Inflammatory macrophage treated with lipopolysaccharide for 1 hour (primary cell): ENCODE measurements at places on chromosomes 1 and 21.

GRCh38 chr1:7561331-7561921, 209.7 kb upstream of the VAMP3 start:
- no peak for DNase-seq

DNA sequence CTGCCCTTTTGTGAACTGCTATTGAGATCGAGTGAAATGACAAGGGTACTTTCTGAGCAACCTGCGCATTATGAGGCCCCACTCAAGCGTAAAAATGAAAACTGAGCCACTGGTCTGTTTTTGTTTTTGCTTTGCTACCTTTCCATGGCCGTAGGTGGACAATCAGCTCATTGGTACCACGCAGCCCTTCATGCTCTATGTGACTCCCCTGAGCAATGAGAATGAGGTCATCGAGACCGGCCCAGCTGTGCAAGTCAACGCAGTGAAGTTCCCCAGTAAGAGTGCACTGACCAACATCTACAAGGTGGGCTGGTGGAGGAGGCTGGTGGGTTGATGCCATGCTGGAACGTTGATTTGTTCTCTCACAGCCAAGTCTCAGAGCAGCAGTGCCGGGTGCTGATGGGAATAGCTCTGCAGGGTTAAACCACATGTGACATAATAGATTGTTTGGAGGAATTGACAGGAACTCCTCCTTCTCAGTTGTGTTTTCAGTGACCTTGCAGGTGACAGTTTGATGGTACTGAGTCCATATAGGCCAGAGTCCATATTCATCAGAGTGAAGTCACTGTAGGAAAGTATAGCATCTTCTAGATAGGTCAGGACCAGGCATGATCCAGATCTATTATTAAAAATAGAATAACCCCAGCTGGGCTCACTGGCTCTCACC, 170.3 kb downstream of the VPS13D start:
- DNase-seq = no peak

DNA sequence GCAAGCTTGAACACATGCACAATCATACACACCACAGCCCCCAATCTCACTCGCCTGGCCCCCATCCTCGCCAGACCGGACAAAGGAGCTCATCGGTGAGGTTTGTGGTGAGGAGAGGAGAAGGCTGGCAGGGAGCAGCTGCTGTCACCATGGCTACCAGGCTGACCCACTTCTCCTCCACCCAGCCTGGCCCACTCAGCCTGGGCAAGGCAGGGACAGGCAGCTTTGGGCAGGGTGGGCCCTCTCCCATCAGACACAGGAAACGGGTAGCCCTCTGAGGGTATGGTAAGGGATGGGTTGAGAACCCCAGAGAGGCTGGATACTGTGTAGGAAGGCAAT, 15.9 kb downstream of the RIMS3 start:
- DNase-seq = no peak

DNA sequence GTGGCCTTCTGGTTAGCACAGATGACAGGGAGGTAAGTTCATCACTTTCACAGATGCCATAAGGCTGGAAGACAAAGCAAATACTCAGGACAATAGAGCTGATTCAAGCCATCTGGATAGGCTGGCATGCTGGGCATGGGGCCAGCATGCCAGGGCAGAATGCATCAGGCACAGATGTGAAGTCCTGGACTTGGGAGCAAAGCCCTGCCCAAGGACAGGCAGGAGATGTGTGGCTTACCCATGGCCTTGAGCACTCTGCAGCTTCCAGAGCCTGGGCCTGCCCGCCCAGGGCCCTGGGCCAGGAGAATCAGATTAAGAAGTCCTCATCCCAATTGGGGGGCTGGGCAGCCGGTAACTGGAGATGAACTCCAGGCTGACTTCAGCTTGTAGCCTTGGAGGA, 135.7 kb upstream of the ZC3H12A start:
- no peak for DNase-seq

DNA sequence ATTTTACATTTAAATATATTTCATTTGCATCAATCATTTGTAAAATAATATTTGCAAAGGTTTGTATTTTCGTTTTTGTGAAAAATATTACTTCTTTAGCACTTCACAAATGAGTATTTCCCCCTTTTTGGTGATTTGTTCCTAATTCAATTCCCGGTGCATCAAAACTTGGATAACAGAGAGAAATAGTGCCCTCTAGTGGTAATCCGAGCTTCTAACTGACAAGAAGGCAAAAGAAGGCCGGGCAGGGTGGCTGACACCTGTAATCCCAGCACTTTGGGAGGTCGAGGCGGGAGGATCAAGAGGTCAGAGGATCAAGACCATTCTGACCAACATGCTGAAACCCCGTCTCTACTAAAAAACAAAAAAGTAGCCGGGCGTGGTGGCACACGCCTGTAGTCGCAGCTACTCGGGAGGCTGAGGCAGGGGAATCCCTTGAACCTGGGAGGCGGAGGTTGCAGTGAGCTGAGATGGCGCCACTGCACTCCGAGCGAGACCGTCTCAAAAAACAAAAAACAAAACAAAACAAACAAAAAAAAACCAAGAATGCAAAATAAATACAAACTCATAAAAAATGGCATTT, 137.7 kb downstream of the COL11A1 start:
- peak; percentile 30 for DNase-seq

DNA sequence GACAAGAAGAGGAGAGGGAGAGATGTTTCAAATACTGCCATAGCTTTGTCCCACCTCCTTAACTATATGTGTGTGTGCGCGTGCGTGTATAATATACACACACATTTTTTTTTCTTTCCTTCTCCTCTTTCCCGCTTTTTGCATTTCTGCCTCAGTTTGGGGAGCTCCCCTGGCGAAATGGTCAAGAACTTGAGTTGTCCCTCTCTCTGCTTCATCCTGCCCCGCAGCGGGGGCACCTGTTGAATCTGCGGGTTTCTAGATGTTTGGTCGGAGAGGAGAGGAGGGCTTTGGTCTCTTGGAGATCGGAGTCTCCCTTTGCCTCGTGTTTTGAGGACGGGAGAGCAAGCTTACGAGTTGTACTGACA, 504 bp downstream of the SCCPDH start:
- no peak for DNase-seq

GRCh38 chr1:72023063-72023930, 259.0 kb downstream of the NEGR1 start:
- DNase-seq = no peak

DNA sequence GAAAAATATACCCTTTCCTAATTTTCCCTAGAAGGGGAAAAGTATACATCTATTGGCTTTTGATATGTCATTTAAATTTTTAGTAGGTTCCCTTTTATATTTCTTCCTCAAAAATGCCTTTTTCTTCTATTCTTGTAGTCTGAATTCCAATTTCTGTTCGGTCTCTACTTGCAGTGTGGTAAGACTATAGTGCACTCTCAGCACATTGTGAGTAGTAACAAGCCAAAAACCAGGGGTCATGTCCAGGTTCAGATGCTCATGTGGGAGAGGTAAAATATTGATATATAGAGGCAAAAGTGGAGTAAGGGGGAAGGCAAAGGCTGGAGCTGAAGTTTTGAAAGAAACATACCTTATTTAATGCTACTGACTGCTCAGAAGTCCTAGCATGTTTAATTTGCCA, 4.0 kb upstream of the FCGR2A start:
- DNase-seq = no peak

GRCh38 chr1:214912127-214912526, 170.4 kb upstream of the KCNK2 start:
- DNase-seq = no peak

- DNase-seq = no peak
Measured at GRCh38 chr1:64535938-64536835, 66.3 kb downstream of the CACHD1 start.

- peak; percentile 47 for DNase-seq
Measured at GRCh38 chr1:86913399-86913895, 479 bp downstream of the SELENOF start.

GRCh38 chr1:172801771-172802322, 142.9 kb downstream of the FASLG start:
- peak; percentile 81 for DNase-seq

- DNase-seq = peak; percentile 3
Measured at GRCh38 chr1:68600049-68600661, 103.3 kb upstream of the DEPDC1 start.

GRCh38 chr1:231335663-231336602, 1.7 kb downstream of the EXOC8 start:
- no peak for DNase-seq

DNA sequence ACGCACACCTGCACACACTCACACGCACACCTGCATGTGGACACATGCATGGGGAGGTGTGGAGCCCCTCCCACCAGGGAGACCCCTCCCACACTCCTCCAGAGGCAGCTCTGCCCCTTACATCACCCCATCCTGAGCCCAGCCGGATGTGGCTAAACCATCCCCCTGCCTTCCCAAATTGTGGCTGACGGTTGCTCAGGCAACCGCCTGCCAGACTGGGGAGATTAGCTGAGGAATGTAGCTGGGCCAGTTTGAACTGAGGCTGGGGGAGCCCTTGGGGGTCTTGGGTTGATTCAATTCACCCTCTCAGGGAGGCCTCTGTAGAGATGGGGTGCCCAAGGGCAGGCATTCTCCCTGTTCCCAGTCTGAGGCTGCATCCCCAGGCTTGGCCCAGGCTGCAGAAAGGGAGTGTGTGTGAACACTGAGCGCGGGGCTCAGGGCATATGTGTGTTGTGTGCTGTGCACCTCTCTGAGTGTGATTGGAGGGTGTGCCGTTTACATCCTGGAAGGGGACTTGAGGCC, 12.9 kb downstream of the PTPRU start:
- DNase-seq = no peak

GRCh38 chr1:178580876-178581275, 68.0 kb downstream of the TEX35 start:
- DNase-seq = no peak

GRCh38 chr1:245389873-245390272, 235.1 kb downstream of the KIF26B start:
- DNase-seq = no peak

DNA sequence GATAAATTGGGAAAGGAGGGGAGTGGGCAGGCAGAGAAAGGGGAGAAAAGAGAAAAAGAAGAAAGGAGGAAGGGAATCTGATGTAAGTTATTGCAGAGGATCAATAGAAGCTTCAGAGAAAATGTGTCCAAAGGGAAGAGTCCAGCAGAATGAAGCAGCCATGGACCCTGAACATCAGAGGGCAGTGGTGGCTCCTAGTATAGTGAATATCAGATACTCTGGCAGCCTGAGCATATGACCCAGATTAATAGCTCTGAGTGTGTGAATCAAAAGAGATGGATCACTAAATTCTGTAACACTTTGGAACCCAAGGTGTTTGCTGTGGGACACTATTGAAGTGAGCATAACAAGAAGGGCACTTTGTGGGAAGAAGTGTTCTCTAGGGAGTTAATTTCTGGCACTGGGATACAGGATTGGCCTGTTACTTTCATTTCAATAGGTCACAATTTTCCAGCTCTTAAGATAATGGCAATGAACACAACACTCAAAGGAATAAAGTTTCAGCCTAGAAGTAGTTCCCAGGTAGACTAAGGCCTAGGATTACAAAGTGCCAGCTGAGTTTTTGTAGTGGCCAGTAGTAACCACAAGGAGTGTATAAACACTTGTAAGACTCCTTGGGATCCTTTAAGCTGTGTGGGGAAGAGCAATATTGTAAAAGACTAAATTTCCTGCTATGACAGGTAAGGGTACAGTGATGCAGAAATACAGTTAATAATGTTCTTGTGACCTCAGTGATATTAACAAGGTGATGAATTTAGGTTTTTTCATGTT, 164.5 kb upstream of the BEND5 start:
- no peak for DNase-seq

GRCh38 chr1:2134621-2135307, 59.8 kb downstream of the FAAP20 start:
- DNase-seq = no peak

GRCh38 chr1:114331936-114332335, 178.3 kb upstream of the SYT6 start:
- no peak for DNase-seq

DNA sequence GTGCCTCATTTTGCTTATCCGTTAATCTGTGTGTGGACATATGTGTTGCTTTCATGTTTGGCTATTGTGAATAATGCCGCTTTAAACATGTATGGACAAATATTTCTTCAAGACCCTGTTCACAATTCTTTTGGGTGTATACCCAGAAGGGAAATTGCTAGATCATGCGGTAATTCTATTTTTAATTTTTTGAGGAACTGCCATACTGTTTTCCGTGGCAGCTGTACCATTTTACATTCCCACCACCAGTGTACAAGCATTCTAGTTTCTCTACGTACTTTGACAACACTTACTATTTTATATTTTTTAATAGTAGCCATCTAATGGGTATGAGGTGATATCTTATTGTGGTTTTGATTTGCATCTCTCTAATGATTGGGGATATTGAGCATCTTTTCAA, 7.1 kb upstream of the NID1 start:
- DNase-seq = no peak

DNA sequence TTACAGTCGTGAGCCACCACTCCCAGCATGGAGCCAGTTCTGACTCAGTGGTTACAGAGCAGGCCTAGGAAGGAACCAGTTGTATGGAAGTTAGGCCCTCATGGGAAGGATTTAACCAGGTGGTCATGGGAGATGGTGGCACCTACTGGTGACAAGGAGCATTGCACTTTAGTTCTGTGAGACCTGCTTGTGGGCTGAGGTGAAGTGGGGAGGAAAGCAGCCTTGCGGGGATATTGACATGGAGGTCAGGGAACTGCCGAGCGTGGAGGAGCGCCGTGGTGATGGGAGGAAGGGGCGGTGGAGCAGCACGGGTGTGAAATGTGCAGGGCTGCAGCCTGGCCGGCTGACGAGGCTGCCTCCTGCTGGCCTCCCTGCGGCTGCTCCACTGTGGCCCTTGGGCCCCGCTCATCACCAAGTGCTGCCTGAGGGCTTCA, 100.4 kb downstream of the GALNT2 start:
- peak; percentile 59 for DNase-seq

- DNase-seq = no peak
Measured at GRCh38 chr1:155623357-155623756, 13.3 kb downstream of the MSTO1 start.

DNA sequence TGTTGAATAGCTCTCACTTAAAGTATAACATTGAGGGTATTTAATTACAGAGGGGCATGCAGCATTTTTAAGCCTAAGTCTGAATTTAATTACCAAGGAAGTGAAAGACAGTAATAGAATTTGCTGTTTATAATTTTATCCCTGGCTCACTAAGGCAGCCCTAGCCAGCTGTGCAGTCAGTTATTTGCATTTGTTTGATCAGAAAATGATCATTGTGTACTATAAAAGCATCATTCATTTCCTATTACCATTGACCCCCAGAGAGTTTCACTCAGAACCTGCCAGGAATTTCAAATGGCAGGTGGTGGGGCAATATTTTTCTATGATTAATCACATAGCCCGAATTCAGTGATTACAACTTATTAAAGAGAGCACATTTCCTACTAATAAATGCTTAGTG, 277.1 kb upstream of the KAZN start:
- DNase-seq = no peak

DNA sequence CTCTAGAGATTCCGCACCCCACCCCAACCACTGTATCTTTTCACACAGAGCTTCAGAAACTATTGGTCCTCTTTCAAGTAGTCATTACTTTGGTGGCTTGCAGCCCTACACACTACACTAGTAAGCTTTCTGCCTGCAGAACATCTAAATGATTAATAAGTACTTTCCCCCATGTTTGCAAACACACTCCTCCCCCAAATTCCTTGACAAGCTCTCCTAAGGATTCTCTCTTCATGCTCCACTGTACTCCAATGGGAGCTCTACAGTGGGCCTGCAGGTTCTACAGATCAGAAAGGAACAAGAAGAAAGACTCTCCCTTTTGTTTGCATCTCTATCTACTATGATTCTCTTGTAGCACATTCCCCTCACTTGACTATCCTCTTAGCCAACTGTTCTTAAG, 16.3 kb upstream of the NUF2 start:
- no peak for DNase-seq

GRCh38 chr1:67635055-67635809, 49.8 kb upstream of the GADD45A start:
- peak; percentile 25 for DNase-seq
